ENCODE measurements at places on chromosomes 11 and 22.

GRCh38 chr11:115630214-115630613 is 126.0 kb upstream of the CADM1 start:
- no peak for DNase-seq

- DNase-seq, result no peak
Observed at GRCh38 chr11:66006134-66006890, 4.0 kb downstream of the BANF1 start.

- DNase-seq, result no peak
Observed at GRCh38 chr22:22820626-22821025, 67.0 kb upstream of the IGLL5 start.

DNA sequence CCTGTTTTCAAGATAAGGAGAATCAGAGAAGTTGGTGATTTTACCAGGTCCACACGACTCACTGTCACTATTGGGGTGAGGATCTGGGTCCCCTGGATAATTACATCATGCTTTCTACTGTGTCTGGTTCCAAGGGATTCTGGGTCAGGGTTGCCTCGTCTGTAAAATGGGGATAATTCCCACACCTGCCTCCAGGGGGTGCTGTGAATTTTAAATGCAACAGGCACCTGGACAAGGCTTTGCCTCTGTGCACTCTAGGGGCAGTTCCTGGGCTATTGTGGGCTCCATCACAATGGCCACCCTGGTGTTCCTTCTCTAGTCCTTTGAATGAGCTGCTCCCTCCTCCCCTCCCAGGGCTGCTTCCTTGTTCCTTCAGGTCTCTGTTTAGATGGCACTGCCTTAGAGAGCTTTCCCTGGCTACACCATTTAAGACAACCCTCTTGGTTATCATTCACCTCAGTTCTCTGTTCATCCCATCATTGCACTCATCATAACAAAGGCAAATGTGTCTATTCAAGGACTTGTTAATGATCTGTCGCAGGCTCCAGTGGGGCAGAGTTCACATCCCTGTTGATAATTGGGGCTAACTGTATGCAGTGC is 178.6 kb downstream of the MIAT start:
- peak; percentile 2 for DNase-seq

GRCh38 chr11:46970913-46971625 is 34.5 kb downstream of the CSTPP1 start:
- DNase-seq, result no peak

DNA sequence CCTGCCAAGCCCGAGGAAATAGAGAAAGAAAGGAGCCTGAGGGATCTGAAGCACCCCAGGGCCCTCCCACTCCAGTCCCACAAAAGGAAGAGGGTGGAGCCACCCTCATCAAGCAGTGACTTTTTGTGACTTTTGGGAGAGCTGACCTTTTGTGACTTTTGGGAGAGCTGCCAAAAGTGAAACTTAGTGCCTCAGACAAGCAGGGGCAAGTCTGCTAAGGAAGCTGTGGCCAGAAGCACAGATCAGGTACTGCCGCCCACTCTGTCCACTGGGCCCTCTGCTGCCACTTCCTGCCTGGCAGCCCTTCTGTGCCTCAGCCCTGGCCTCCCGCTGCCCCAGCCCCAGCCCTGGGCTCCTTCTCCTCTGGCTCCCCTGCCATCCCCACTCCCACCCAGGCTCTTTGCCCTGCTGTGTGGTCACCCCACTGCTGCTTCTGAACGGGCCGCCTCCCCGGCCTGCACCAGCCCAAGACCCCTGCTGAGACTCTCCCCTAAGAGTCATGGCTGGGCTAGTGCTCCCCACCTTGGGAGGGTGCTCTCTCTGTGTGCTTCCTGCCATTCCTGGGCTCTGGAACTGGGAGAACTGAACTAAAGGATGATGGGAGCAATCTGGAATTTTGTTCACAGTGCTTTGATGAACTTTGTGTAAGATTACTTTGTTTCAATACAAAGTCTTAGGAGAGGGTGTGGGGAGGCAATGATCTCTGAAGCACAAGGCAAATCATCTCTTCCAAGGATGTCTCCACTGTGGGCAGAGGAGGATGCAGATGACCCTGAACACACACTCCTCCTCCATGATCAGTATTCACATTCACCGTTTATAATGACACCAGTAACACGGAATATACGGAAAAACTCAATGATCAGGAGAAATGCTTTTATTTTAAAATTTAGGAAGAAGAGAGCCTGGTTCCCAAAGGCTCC is at the start of gene APOBEC3H:
APOBEC3H (plus strand) TSS at position 147 of the 923 bp plus-strand sequence. CDS start 3,035 bp downstream, outside the sequence.
- DNase-seq, result no peak

- DNase-seq, result no peak
Observed at GRCh38 chr22:35335468-35335867, 35.8 kb downstream of the TOM1 start.

GRCh38 chr11:70158201-70158600 is 44.9 kb upstream of the FADD start:
- peak; percentile 16 for DNase-seq

DNA sequence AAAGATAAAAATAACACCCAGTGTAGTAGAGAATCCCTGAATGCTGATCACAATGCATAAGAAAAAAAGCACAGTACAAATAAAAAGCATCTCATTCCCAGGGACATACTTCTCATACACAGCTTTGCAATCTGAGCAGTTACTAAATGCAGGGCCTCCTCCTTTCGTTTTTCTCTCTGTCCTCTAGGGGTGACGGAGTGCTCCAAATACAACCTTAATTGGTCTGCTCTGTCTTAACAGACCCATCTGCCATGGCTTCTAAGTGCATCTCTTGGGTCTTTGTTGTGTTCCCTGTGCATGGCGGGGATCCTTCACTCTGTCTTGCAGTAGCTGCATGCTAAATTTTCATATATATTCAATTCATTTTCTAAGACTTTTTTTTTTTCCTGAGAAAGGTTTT is 1114.2 kb upstream of the RAG2 start:
- DNase-seq, result no peak

- DNase-seq, result no peak
Observed at GRCh38 chr11:119659971-119660723, 68.9 kb downstream of the NECTIN1 start.

DNA sequence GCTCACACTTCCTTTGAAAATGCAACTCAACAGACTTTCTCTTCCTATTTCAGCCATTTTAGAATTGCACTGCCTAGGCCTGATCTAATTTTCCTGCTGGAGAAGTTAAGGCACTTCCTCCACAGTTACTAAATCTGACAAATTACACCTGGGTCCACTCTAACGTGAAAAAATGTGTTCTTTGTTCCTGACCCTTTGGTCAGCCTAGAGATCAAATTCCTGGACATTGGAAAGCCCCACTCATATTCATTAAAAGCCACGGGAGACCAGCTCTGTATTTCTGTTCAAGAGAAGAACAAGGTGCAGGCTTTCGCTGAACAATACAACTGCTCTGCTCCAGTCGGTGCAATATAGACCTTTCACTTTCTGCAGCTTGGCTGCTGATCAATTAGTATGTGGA is 96.6 kb downstream of the MPPED2 start:
- DNase-seq, result no peak

- no peak for DNase-seq
Observed at GRCh38 chr11:7759010-7759409, 37.7 kb downstream of the OR5P2 start.

DNA sequence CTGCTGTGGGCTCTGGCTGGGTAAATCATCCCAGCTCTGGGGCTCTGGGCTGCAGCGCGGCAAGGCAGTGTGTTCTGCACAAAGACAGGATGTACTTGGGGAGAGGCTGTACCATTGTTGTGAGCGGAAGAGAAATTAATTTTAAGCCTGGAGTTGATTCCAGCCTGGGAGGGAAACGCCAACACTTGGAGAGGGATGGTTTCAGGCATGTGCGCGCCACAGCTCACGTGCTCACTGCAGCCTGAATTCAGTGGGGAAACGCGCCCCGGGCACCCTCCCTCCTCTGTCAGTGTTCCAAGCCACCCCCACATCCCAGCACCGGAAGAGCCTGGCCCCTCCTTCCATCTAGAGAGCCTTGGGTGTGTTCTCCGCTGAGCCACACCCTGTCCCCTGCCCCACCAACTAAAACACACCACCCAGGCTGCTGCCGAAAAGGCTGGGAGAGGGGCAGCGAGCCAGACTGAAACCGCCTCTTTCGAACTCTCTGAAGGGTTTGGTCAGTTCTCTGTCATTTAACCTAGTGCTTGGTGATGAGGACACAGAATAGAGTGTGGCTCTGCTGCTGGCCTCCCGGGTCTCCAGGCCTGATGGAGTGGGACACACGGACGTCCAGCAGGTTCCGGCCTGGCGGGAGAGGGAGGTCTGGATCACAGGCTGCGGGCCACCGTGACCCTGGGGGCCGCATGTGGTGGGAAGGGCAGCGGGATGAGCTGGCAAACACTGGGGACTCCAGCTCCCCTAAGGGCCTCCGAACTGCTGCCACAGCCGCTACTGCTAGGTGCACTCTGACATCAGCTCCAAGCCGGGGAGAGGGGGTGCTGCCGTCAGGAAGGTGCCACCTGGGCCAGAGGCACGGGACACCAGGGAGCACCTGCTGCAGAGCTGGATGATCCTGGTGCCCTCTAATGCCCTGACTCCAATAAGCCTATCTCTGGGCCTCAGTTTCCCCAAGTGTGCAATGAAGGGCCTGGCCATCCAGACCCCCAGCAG is 230.8 kb downstream of the CTTN start:
- no peak for DNase-seq

DNA sequence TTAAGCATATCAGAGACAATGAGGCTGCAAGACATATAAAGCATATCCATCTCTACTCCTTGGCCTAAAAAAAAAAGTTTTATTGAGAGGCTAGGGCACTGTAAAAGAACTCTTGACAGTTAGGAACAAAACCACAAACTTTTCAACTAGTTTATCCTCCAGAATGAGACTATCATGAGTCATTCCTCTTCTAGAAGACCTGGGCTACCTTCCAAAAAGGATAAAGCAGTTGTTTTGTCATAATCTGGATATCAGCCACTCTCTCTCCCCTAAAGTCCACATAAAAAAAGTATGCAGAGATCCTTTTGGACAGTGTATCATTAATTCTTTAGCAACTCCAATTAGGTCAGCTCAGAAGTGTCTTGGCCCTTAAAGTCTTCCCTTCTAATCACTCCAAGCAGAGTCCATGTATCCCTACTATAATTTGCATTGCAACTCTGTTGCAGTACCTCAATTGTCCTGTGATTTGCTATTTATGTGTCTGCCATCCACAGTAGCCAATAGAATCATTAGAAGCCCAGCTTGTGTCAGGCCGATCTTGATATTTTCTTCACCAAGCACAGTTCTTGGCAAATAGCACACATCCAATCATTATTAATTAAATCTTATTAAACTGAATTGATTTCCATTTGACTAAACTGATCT is 10.4 kb downstream of the OR51T1 start:
- DNase-seq, result peak; percentile 2

GRCh38 chr11:118979434-118979833 is 7.9 kb downstream of the FOXR1 start:
- DNase-seq, result no peak

GRCh38 chr22:42711895-42712837 is 8.5 kb downstream of the A4GALT start:
- DNase-seq, result no peak

- no peak for DNase-seq
Observed at GRCh38 chr22:49197986-49198704, 629.5 kb downstream of the BRD1 start.

- peak; percentile 56 for DNase-seq
Observed at GRCh38 chr22:30802202-30803166, 107.8 kb downstream of the OSBP2 start.

- DNase-seq, result no peak
Observed at GRCh38 chr11:72141066-72141465, 5.5 kb downstream of the FOLR3 start.

DNA sequence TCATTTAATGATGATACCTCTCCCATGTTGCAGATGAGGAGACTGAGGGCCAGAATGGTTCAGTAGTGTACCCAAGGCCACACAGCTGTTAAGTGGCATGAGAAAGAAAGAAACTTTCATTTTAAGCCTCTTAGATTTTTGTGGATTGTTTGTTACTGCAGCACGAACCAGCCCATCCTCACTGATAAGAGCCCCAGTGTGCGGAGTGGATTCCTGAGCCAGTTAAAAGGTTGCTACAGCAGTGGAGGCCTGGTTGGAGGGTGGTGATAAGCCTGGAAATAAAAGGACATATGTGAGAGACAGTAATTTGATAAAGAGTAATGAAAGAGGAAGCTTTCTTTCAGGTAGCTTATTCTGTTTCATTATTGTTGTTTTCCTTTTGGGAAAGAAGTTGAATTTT is 89.0 kb downstream of the ATXN10 start:
- DNase-seq, result no peak

DNA sequence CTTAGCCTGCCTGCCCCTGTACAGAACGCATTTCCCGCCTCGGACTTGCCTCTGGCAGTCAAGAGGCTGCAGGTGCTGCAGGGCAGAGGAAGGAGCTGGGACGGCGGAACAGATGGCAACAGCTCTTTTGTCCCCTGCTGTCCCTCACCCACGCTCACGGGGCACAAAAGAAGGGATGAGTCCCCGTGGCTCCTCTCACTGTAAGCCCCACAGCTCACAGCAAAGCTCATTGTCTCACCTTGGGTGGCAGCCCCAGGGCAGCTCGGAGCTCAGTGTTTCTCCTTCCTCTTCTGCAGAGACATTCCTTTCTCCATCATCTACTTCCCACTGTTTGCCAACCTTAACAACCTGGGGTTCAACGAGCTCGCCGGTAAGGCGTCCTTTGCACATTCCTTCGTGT is 24.3 kb downstream of the SLC25A18 start:
- no peak for DNase-seq

GRCh38 chr22:19065298-19065859 is 56.8 kb downstream of the DGCR2 start:
- no peak for DNase-seq

DNA sequence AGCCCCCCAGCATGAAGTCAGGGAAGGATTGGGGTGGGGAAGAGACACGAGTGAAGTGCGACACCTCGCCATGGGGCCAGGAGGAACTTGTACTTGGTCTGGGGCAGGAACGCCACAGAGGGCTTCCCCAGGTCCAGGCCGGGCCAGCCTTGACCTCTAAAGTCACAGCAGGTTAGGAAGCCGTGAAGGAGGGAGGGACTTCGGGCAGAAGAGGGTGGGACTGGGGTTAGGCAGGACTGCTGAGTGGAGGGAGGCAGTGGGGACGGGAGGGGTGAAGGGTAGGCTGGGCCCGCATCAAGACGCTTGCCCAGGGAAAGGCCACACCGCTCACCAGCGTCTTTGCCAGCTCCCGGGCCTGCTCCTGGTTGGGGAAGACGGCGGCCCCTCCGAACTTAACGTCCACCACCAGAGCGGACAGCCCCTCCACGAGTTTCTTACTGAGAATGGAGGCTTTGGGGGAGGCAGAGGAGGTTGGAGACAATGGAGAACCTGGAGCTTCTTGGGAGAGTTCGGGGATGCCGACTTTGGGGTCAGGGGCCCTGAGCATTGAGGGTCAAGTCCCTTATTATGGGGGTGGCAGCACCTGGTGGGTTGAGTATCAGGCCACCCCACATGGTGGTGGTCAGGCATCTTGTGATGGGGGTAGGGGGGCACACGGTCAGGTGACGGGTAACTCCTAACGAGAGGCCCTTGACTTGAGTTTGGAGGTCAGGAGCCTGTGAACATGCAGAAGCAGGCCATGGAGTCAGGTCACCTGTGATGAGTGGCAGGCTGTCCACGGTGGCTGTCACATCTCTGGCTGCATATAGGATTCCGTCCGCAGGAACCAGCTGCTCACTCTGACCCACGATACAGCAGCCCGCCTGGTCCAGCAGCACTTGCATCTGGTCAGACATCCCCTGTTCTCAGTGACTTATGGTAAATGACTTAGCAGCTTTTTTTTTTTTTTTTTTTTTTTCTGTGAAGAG is 1.7 kb upstream of the SCO2 start:
- DNase-seq, result peak; percentile 58

GRCh38 chr11:134358165-134358855 is 26.5 kb downstream of the GLB1L2 start:
- DNase-seq, result no peak

GRCh38 chr11:23359297-23359696 is 499.0 kb upstream of the CCDC179 start:
- no peak for DNase-seq

Measured in SW 1271 (cell line).